ENCODE measurements at places on chromosomes 1 and 21.

- no peak for DNase-seq
Measured at GRCh38 chr1:18634276-18634675, 3.6 kb downstream of the PAX7 start.

GRCh38 chr1:9749361-9749760, 74.4 kb downstream of the CLSTN1 start:
- no peak for DNase-seq

DNA sequence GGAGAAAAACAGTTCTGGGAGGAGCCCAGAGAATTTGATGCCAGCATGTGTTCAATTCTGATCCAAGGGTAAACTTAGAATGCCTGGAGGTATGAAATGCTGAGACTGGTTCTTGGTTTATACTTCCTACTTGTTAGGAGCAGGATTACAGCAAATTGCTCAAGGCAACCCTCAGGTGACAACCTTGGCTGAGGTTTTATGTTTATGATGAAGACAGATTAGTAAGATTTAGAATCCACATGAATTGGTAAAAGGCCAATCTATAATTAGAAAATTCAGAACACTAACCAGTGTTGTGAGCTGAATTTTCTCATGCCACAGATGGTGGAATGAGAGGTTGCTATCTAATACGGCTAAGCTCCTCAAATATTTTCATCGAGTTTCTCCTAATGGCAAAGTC, 235.3 kb upstream of the NRIP1 start:
- no peak for DNase-seq

DNA sequence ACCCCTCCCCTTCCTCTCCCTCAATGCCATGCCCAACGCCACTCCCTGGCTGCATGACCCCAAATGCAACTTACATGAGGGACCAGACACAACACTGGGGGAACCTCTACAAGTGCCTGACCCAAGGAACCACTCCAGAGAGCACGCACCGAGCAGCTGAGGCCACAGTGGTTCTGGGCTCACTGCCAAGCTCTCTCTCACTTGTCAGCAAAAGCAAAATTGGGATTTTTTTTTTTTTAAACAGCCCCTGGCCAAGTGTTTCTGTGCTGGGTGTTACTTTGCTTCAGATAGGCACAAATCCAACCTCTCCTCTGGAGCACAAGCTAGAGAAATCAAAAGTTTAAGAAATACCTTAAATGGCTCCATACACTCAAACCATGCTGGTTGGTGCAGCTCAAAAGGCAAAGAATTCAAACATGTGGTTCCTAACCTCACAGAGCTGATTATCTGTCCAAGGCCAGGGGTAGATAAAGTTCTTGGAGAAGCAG, 363.0 kb downstream of the SETD4 start:
- peak; percentile 34 for DNase-seq

DNA sequence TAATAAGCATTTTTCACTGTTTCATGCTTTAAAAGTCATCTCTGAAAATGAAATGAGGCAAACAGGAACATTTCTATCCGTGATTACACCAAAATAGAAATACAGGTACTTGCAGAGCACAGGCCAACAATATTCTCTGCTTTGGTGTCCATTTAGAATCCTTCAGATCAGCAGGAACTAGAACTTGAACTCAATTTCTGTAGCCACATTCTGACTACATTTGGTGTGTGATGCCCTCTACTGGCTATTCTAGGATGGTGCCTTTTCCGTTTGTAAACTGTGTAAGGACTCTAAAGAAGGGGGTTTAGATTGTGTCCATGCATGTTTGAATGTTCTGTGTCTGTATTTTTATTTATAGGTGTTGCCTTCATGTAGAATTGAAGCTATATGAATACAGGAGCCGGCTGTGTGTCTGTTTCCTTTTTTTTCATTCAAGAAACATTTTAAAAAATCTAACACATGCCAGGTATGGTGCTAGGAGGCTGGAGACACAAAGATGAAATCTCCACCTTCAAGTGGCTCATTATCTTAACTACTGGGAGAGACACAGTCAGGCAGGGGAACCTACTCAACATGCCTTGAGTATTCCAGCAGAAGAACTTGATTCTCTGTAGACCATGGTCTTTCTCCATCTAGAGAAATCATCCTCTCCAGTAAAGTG, 7.6 kb upstream of the ZNF326 start:
- peak; percentile 10 for DNase-seq

DNA sequence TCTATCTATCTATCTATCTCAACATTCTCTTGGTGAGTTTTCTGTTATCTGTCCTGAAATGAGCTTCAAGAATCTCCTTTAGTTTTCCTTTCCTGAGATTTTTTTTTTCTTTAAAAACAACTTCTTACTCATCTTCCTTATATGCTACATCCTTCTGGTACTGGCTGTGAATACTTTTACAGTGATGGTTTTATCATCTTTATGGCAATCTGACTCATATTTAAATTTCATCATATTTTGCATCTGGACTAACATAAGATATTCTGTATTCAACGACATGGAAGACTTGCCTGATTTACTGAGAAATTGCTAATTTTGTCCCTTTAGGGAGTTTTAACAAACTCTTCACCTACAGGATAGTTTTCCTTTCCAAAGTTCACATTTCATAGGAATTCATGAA, 33.0 kb downstream of the PDE4B start:
- no peak for DNase-seq

GRCh38 chr1:244391761-244392160, 59.9 kb downstream of the ADSS2 start:
- no peak for DNase-seq

DNA sequence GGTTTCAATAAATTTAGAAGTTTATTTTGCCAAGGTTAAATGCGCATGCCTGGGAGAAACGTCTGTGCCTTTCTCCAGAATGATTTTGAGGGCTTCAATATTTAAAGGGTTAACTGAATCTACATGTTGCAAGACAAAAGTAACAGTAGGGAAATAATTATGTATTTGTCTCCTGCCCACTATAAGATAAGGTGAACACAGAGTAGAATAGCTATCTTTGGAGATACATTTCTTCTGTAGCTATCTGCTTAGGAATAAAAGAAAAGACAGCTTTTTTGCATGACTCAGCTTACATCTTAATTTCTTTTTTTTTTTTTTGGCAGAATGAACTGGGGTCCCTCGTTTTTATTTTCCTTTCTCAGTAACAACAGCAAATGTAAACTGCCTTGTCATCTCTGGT, 1351.6 kb downstream of the AMY1C start:
- no peak for DNase-seq

GRCh38 chr1:85563139-85563538, 17.4 kb upstream of the CCN1 start:
- no peak for DNase-seq

GRCh38 chr1:11622398-11622797, 31.8 kb downstream of the FBXO2 start:
- DNase-seq = no peak

DNA sequence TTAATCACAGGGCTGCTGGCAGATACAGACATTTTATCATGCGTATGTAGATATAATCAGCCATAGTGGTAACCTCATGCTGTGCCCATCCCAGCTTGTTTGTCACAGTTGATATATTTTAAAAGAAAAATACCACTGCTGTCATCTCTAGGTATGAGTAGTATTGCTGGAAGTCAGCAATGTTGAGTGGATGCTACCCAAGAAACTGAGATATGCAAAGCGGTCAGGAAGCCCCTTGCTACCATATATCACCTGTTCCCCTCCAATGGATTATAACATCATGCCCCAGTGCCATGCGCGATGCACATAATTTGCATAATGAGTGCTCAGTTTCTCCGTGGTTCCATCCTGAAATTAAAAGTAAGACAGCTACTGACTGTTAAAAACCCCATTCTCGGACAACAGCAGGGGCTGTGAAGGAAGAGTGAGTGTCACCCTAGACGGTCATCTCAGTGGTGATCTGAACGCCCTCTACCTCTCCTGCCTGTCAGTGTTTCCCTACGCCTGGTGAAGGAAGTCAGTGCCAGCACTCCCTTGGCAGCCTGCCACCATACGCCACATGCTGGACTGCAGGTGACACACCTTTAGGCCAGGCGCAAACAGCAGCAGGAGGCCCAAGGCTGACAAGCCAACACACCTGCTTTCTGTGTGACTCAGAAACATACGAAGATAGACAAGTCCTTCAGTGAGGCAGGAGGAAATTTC, 2.7 kb downstream of the IL10RB start:
- DNase-seq = peak; percentile 70

DNA sequence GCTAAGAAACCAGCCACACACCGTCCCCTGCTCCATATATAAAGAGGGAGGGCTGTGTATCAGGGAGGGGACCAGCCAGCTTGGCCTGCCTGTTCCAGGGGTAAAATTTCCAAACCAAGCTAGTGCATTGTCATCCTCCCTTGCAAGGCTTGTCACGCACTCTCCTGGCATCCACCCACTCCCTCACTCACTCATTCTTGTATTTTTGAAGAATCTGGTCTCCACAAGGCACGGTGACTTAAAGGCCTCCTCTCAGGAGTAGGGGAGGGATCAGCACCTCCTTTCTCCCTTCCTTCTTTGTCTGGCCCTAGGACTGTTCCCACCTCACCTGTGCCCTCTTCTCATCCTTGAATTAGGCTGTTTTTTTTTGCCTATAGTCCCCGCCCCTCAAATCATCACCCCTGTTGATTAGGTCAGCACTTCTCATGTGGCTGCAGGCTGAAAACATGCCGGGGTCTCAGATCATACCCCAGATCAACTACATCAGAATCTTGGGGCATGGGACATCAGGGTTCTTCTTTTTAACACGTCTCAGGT, 5.0 kb downstream of the ABCA4 start:
- no peak for DNase-seq

DNA sequence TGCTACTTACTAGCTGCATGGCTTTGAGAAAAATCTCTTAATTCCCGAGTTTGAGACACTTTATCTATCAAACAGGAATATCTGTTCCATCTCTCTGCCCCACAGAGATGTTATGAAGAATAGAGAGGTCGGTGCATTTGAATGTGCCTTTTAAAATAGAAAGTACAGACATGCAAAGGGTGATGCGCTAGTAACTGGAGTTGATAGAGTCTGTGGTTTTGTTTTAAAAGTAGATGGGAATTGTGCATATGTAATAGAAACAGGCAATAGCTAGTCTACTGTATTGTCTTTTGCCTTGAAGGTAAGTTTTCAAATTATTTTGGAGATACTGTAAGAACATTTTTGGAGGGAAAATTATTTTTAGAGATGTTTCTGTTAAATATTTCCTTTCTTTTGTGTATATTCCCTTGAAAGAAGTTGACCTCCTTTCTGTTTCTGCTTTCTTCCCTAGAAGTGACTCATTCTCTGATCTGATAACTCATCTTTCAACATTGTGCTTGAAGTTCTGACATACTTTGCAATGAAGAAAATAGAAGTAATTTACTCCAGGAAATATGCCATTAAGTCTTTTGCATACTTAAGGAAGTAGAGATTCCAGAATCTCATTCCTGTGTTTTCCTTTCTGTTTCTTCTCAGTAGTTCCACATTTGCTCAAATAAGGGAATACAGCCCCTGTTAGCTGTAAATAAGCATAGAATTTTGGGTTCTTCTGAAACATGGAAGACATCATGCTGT, 151.6 kb downstream of the SDCCAG8 start:
- DNase-seq = no peak

- DNase-seq = no peak
Measured at GRCh38 chr1:103110701-103111100, 2.4 kb upstream of the COL11A1 start.

- DNase-seq = no peak
Measured at GRCh38 chr1:29453502-29454240, 217.3 kb downstream of the PTPRU start.

DNA sequence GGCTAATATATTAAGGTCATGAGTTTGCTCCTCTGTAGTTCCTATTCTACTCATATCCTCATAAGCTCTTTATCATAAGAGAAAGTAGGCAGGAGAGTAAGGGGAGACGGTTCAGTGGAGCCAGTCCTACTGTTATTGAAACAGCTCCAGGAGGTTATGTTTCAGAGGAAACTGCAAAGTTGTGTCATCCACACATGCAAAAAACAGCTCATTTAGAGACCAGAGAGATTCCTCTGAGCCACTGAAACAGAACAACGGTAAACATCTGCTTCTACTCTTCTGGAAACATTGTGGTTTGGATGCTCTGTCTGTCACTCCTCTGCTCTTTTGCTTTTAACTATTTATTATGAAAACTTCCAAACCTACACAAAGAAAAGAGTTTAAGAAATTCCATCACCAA, 66.3 kb upstream of the PPP2R5A start:
- DNase-seq = no peak

DNA sequence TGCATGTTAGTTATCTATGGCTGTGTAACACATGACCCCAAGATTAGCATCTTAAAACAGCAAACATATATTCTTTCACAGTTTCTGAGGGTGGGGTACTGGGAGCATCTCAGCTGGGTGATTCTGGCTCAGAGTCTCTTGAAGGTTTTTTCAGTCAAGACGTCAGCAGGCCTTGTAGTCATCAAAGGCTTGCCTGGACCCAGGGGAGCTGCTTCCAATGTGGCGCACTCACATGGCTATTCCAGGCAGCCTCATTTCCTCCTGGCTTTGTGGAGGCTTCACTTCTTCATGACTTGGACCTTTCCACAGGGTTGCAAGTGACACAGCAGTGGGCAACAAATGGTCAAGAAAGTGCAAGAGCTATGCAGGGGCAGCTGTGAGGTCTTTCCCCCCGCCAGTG, 114.7 kb downstream of the ACTL8 start:
- DNase-seq = no peak

DNA sequence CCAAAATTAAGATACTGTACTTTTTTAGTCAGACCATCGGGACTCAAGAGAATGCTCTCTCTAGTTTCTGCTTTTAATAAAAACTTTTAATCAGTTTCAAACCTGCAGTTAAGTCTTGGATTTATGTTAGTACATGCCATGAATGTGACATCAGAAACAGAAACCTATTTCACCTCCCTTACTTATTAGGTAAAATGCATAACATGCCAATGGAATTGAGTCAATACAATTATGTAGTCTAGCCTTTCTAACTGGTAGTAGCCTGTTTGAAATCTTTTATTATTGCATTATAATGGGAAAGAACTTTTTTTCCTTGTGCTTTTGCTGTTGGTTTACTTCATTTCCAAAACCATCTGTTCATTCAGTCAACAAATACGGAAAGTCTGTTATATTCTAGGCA, 4.8 kb downstream of the PHACTR4 start:
- no peak for DNase-seq

- DNase-seq = no peak
Measured at GRCh38 chr21:27173053-27173452, 206.2 kb upstream of the ADAMTS5 start.

GRCh38 chr1:100359139-100359538, 6.8 kb downstream of the CDC14A start:
- DNase-seq = no peak

DNA sequence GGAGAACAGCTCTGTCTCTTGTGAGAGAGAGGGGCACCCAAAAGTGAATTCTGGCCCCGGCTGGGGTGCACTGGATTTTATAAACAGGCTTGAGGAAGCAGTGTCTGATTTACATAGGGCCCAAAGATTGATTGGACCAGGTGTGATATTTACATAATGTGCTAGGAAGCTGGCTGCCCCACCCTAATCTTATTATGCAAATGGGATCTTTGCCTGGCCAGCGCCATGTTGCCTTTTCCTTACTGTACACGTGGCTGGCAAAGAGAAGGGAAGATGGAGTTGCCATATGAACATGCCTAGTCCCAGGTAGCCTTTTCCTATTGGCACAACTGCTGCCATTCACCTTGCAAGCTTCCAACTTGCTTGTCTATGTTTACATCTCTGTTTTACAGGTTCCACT, 29.0 kb upstream of the CFHR4 start:
- DNase-seq = no peak

GRCh38 chr1:80926531-80926930, 874.2 kb upstream of the ADGRL2 start:
- DNase-seq = no peak

All from NCI-H187 (cell line).